ENCODE measurements at places on chromosomes 4 and X.
A peak's percentile ranks its signal among the peaks of the same experiment; 100 is the strongest.

- ATAC-seq: no peak
Measured at GRCh38 chrX:16587836-16588235, 62.1 kb upstream of the S100G start.

- ATAC-seq: peak; percentile 25
Measured at GRCh38 chr4:118005883-118006282, 28.4 kb upstream of the NDST3 start.

- no peak for ATAC-seq
Measured at GRCh38 chrX:13369256-13370030, 49.6 kb upstream of the ATXN3L start.

DNA sequence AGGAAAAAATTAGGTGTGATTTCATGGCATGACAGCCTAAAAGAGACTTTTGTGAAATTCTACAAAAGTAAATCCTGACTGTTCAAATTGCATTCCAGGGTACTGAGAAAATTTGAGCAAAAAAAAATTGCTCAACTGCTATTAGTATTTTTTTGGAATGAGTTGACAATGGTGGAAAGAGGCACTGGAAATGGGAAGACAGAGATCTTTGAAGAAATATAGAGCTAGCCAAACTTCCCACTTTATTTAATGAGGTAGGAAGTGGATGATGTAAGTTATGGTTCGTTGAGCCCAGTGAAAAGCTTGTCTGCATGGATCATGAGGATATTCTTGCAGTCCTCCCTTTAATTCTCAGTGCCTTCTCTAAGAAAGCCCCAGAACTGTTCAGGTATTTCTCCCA is 183.8 kb downstream of the PTTG2 start:
- ATAC-seq: no peak

DNA sequence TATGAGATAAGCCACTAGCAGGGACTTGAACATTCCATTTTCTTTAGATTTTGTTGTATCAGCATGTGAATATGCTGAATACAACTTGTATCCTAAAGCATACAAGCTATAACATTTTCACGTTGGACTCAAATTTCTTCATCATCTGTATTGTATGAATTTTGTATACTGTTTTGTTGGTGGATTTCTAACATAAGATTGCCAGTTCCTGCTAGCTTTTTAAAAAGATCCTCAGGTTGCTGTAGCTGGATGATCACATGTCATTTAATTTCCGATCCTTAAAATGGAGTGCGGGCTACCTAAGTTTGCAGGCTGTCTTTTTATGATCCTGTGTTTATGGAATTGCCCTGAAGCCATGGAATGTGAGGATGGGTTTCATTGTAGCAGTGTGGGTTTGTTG is 6.9 kb downstream of the PDLIM5 start:
- ATAC-seq: no peak

DNA sequence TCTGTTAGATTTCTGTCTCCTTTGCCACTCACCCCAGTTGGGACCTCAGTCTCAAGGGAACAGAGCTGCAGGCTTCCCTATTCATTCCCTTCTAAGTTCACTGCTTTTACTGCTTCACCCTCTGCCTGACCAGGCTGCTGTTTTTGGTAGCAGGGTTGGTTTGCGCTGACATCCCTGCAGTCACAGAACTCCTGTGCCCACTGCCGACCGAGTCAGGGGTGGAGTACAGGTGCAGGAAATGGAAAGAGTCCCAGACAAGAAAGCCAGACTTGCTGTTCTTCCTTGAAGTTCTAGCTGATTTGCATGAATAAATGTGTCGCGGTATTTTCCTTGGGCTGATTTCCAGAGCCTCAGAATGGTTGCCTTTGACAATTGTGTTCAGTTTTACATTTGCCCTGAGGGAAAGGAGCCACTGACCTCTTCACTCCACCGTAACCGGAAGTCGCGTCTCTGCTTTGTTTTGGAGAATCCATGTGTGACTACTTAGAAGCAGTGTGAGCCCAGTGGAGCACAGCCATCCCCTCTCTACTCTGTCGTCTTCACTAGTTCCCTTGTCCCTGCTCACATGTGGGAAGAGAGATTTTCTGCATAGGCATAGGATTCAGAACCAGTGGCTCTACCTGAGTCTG is 84.8 kb downstream of the TNIP2 start:
- ATAC-seq: no peak

GRCh38 chrX:17336377-17336776 is 38.6 kb upstream of the NHS start:
- ATAC-seq: no peak

DNA sequence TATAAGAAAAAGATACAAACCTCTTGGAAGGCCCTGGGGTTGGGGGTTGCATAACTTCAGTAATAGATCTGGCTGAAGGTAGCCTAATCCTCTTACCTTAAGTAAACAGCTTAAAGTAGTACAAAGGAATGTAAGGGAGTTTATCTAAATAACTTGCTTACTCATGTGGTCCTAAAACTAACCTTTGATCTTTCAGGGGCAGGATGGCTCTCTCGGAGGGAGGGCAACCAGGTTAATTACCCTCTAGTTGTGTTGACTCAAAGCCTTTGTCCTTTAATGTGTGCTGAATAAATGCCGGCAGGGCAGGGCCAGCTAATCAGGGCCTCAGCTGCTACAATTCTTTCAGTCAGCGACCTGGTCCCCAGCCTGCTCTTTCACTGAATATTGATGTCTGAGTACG is 822.0 kb upstream of the SLIT2 start:
- no peak for ATAC-seq

DNA sequence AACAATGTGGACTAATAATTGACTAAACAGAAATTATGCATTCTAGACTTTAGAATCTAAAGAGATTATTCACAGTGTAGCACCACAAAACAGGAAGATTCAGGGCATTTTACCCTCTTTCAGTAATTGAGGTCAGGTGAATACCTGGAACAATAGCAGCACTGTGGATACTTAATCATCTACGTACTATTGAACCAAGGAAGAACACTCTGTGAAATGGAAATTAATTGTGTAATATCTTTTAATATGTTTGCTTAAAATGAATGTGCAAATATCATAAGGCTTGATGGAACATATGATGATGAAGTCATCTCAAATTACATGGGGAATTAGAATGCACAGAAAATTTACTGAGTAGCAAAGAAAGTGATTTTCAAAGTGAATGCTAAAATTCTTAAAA is 68.5 kb upstream of the MAP9 start:
- no peak for ATAC-seq

DNA sequence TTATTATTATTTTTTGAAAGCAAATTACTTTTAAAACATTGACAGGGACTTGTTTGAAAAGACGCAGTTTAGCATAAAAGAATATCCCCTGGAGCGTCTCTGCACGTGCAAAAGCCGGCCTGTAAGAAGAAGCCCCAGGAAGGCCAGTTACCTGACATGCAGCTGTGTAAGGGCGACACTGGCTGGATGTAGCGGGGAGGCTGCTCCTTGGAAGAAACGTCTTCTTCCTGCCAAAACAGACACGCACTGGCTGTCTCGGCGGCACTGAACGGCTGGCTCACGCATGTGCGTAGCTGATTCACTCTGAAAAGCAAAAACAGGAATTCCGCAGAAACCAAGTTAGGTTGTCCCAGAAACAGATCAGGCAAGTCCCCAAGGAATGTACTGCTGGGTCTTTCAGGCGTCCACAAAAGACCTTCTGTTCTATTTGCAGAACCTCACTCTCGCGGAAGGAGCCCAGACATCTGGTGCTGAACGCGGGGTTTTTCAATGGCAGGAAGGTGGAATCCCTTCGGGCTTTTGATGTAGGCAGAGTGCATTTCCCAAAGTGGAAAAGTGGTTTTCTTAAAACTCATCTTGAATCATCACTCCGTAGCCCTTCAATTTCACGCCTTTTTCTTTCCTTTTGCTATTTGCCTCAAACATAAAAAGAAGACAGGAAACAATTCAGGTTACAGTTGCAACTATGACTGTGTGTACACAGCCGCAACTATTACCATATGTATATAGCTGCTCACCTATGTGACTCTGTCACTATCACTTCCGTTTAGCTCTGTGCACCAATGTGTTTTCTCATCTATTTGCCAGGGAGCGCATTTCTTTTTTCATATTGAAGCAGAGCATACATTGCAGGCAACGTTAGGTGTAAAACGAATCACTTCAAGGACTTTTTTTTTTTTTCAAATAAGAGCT is 38.1 kb upstream of the ARSH start:
- peak; percentile 50 for ATAC-seq

DNA sequence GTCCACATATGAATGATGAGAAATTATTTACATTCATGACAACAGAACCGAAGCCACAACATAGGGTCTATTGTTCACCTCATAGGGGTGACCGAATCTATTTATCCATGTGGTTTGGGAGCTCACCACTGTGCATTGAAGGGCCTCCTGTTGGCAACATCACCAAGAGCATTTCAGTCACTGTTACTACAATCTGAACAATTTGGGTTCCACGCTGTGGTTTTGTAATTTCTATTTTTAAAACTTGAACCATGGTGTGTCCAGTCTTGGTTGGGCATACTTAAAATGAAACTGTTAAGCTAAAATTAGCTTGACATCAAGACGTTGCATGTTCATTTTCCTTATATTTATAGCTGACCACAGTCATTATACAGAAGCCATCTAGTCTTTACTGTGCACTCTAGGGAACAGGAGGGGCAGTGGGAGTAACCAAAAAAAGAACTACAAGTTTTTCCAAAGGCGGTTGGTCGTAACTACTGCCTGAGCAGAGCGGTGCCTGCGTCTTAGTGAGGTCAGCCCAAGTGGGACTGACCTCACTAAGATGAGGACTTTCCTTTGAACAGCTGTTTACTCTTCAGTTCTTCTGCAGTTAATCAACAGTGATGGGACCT is 192.1 kb downstream of the SPRY1 start:
- ATAC-seq: peak; percentile 77

- no peak for ATAC-seq
Measured at GRCh38 chr4:71262161-71262560, 76.7 kb upstream of the SLC4A4 start.

GRCh38 chr4:55358668-55359067 is 12.6 kb downstream of the SRD5A3 start:
- no peak for ATAC-seq

DNA sequence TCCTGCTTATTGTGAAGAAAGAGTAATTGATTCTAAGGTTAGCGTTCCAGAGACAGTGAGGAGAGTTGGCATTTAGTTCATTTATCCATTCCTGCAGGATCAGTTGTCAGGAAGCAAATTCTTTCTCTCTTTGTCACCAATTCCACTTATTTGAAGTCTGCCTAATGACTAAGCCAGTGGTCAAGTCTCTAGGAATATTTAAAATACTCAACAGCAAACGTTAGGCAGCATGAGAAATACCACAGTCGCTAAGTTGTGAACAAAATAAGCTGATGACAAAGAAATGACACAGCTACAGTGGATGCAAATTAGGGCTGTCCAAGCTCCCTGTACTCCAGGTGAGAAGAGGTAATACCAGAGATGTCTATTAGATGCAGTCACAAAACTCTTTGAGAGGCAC is 6.6 kb upstream of the MAGEB17 start:
- no peak for ATAC-seq

- no peak for ATAC-seq
Measured at GRCh38 chr4:39978904-39979303, 1.2 kb upstream of the PDS5A start.

- no peak for ATAC-seq
Measured at GRCh38 chr4:2072971-2073807, 14.1 kb downstream of the NAT8L start.

Measured in stimulated activated memory B cell treated with anti-CD40 and anti-IgM and Interleukin-4, amounts not matched to agents 10 μg/mL and 1 μg/mL and 100 μg/mL, for 72 hours (primary cell).